ENCODE measurements at places on chromosomes 3 and 15.

GRCh38 chr3:177284383-177284881 is 87.2 kb upstream of the TBL1XR1 start:
- DNase-seq: no peak

GRCh38 chr3:51734572-51734907 is 27.7 kb downstream of the GRM2 start:
- DNase-seq: no peak

DNA sequence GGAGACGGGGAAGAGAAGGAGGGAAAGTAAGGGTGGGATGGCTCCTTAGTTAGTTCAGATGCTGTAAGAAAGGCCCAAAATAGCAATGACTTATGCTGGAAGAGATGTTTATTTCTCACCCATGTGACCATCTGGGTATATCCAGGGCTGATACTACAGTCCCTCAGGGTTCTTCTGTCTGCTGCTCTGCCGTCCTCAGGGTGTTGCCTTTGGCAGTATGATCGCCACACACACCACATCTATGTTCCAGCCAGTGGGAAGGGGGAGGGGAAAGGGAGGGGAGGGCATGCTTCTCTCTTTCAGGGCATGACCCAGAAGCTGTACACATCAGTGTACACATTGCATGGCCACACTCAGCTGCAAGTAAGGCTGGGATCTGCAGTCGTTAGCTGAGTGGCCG is 10.2 kb downstream of the CD276 start:
- no peak for DNase-seq

GRCh38 chr3:9397906-9398699 is 688 bp downstream of the SETD5 start:
- DNase-seq: no peak

- DNase-seq: peak; percentile 55
Measured at GRCh38 chr15:71651750-71652186, 158.6 kb upstream of the NR2E3 start.

GRCh38 chr3:40923143-40923542 is 276.2 kb upstream of the CTNNB1 start:
- peak; percentile 32 for DNase-seq

DNA sequence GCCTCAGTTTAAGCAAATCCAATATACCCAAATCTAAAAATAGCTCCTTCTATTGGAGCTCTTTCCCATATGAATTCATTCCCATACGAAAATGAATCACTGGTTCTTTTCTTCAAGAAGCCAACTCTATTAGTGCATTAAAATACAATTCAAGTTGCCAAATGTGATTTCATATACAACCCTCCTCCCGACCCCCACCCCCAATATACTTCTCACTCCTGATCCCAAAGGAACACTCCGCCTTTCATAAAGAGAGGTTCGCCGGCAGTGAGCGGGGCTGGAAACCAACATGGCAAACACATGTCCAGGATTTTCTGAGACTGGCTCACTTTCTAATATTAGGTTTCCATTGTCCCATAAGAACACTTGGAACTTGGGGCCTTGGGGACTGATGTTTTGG is 48.5 kb downstream of the MAGEF1 start:
- no peak for DNase-seq

DNA sequence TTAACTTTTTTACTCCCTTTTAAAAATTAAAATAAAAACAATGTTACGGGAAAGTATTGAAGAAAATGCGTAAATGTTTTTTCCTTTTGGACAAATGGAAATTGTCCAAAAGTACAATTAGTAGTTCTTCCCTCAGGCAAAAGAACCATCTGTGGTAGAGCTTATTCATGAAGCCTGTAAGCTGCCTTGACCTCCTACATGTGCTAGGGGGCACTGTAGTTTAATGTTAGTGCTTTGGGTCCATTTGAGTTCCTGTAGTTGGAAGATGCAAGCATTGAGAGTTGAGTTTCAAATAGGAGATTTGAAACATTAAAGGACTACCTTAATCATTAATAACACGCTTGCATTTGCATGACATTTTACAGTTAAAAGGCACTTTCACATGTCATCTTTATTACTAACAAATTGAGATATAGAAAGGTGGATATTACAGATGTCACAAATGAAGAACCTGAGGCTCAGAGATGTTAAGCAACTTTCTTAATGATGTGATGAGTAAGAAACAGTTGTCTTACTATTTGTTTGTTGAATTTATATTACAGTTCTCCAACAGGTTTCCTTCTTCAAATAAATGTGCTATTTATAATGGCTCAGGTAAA is 1.8 kb upstream of the ZNF385D start:
- peak; percentile 1 for DNase-seq

DNA sequence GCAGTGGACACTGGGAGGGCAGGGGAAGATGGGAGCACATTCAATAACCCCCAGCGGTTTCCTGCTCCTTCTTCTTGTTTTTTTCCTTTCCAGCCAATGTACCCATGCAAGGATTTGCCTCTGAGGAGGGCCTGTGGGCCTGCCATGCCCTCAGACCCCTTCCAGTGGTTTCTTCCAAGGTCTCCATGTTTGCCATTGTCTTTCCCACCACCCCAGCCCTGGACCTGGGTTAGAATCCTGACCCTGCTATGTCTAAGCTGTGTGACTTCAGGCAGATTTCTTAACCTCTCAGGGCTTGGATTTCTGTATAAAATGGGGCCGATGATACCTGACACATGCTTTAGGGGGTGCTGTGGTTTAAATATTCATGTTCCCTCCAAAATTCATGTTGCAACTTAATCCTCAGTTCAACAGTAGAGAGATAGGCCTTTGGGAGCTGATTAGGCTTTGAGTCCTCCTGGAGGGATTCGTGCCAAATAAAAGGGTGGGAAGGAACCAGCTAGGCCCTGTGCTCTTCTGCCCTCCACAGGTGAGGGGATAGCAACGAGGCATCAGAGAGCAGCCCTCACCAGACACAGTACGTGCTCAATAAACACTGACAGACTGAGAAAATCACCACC is 46.3 kb upstream of the FLNB start:
- peak; percentile 64 for DNase-seq

DNA sequence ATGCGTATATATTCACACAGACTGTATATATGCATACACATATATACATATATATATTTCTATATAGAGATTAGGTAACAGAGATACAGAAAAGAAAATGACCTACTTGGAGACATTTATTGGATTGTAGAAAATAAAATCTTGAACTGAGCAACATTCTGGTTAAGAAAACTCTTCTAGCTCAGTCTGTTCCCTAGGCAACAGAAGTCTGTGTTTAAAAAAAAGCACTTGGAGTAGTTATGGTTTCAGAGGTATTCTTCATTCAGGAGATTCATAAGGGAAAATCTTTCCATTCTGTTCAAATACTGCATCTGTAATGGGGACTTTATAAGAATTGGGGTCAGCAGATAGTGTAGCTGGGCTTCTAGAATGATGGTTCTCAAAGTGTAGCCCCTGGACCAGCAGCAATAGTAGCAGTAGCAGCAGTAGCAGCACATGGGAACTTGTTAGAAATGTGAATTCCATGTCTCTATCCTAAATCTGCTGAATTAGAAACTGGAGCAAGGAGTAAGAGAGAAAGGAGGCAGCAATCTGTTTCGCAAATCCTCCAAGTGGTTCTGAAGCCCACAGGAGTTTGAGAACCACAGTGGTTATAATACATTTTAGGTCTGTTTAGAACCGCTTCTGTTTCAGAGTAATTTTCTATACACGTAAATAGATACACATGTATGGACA is 112.8 kb upstream of the TMEM108 start:
- no peak for DNase-seq

DNA sequence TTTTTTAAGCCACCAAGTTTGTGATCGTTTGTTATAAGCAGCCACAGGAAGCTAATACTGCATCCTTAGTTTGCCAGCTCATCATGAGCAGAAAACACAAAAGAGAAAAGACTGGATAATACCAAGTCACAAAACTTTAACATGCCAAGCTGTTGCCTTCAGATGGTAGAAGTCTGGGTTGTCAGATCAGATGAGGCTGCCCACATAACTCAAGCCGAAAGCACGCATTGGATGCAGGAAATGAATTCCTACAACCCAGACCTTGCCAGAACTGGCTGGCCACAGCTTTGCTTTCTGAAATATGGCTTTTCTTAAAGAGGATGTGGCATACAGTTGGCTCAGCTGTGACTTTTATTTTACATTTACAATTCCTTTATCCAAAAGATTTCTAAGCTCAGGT is 118.3 kb upstream of the NEO1 start:
- no peak for DNase-seq

DNA sequence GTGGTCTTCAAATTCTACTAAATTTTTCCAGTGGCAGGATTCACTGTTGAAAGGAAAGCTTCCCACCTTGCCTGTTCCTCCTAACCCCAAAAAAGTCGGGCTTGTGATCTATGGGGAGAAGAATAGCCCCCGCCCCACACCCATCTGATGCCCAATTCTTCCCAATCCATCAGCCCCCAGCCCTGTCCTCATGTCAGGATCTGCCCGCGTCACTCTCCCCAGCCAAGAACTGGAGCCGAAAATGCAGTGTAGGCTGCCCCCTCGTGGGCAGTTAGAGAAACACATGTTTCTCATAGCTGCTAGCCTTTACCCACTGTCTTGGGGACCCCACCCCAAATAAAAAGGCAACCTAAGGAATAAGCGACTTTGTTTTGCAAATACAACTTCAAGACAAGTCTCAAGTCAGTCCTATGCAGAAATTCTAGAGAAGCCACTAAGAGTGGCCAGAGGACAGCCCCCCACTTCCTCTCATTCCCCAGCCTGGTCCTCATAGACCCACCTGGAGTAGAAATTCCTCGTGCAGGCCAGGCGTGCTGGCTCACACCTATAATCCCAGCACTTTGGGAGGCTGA is 13.0 kb upstream of the CSK start:
- peak; percentile 32 for DNase-seq
